Fibroblast of the aortic adventitia (primary cell): ENCODE measurements at places on chromosomes 5 and 9. TPM values are rescaled to one million over a fixed set of nuclear protein-coding genes. Genes with fewer than 3 reads are reported as not detected.

DNA sequence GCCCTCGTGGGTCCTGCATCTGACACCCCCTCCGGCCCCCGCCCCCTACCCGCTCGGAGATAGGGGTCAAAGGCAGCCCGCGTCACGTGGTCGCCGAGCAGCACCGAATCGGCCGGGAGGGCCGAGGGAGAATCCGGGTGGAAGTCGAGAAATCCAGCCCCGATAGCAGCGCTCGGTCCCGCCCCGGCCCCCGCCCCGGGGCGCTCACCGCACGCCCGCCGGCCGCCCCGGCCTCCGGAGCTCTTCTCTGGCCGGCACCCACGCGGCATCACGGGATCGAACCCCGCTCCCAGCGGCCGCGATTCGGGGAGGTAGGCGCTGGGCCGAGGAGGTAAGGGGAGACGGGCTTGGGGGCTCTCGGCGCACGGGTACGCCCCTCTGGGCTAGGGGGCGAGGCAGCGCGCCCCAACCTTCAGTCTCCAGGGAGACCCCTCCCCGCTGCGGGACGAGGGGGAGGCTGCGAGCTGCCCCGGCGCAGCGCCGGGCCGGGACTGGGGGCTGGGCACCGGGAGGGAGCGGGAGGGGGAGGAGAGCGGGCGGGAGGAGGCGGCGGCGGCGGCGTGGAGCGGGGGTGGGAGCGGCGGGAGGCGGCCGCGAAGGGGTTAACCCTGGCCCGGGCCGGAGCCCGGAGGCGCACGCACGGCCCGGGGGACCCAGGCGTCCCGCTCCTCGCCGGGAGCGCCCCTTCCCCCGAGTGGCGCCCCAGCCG, 22.1 kb upstream of the NDST1 start:
- DNase-seq, result peak; percentile 43

DNA sequence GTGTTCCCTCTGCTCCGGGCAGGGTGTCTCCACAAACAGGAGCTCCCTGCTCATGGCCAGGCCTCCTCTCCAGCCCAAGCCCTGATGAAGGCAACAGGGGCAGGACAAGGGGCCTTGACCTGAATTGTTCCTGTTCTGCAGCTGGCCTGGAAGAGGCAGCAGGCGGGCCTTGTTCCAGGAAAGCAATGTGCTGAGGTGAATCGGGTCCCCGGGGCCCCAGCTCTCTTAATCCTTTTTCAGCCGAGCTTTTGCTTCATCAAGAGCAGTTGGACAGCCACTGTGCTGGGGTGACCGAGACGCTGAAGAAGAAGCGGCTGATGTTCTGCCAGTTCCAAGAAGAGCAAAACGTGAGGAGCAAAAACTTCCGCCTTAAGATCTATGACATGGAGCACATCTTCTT, 41.4 kb downstream of the CCDC180 start:
- DNase-seq, result no peak

- no peak for DNase-seq
Observed at GRCh38 chr9:5791870-5792269, 41.0 kb downstream of the ERMP1 start.

GPR151 gene
- not detected in 2 replicates for total RNA-seq

SHC3 gene
- 26.5 and 28.0 TPM in 2 replicates for total RNA-seq

TSLP gene
- total RNA-seq, result 1.4 and 20.8 TPM in 2 replicates

CAMK4 gene
- 2.9 and 5.4 TPM in 2 replicates for total RNA-seq

RAI14 gene
- total RNA-seq, result 85.9 and 100 TPM in 2 replicates

COL15A1 gene
- 25.1 and 25.3 TPM in 2 replicates for total RNA-seq
